ENCODE measurements at places on chromosomes 1 and 21.
A peak's percentile ranks its signal among the peaks of the same experiment; 100 is the strongest.

GRCh38 chr1:86303041-86303690, 93.0 kb downstream of the ODF2L start:
- DNase-seq: no peak

DNA sequence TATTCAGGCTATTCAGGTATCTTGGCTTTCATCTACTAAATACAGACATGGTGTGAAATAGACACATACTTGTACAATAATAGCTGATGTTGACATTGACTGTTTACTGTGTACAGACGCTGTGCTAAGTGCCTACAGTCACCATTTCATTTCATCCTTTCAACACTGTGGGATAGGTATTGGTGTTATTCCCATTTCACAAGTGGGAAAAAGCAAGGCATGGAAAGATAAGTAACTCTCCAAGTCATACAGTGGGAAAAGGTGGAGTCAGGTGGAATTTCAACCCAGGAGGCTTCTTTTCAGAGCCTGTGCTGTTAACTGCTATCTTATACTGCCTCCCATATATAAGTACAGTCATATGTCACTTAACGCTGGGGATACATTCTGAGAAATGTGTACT, 49.6 kb upstream of the ATP1A1 start:
- no peak for DNase-seq

- no peak for DNase-seq
Measured at GRCh38 chr1:3689138-3689750, 36.9 kb downstream of the TP73 start.

DNA sequence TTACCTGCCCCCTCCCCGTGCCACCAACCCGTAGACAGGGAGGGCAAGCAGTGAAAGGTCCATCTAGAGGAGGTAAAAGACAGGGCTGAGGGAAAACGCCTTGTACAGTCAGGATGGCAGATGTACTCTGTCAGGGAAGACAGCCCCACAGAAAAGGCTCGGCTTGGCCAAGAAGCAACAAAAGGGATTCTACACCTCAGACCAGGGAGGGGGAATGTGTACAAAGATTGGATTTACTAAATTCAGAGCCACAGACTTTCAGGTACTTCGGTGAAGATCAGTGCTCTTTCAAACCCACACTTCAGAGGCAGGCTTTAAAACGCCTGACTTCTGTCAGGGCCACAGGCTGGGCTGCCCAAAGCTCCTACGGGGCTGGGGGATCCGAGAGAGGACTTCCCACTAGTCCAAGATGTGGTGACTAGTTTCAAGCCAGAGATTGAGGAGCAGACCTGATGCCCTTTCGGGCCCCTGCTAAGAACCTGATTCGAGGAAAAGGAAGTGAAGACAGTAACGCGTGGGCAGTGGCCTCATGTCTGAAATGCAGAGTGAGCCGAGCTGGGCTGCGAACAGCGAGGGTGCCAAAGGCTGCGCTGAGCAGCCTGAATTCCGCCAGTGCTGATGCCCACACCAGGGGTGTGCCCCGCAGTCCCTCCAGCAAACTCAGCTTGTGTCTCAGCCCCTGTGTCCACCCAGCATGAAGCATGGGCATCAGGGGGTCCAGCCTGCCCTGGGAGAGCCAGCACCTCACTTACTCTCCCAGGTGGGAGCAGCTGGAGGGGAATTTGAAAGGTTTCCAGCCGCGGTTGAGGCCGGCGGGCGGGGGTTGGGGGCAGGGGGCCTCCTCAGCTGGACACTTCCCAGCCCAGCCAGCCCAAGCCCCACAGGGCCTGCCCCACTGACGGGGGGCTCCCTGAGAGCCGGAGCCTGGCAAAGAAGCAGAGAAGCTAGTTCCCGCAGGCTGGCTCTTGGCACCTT, 36.2 kb downstream of the KIAA1614 start:
- DNase-seq: no peak

DNA sequence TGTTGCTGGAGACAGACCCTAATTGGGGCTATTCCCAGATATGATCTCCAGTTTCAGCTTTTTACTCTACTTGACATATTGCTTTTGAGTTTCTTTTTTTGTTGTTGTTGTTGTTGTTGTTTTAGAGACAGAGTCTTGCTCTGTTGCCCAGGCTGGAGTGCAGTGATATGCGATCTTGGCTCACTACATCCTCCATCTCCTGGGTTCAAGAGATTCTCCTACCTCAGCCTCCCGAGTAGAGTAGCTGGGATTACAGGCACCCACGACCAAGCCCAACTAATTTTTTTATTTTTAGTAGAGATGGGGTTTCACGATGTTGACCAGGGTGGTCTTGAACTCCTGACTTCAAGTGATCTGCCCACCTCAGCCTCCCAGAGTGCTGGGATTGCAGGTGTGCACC, 1.3 kb upstream of the SRP9 start:
- DNase-seq: no peak

DNA sequence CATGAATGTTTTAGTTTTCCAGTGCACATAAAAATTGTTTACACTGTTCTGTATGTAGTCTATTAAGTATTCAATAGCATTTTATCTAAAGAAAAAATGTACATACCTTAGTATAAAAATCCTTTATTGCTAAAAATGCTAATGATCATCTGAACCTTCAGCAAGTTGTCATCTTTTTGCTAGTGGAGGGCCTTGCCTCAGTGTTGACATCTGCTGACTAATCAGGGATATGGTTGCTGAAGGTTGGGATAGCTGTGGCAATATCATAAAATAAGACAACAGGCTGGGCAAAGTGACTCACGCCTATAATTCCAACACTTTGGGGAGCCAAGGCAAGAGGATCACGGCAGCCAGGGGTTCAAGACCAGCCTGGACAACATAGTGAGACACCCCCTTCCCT, 9.0 kb downstream of the DYNLT5 start:
- no peak for DNase-seq

DNA sequence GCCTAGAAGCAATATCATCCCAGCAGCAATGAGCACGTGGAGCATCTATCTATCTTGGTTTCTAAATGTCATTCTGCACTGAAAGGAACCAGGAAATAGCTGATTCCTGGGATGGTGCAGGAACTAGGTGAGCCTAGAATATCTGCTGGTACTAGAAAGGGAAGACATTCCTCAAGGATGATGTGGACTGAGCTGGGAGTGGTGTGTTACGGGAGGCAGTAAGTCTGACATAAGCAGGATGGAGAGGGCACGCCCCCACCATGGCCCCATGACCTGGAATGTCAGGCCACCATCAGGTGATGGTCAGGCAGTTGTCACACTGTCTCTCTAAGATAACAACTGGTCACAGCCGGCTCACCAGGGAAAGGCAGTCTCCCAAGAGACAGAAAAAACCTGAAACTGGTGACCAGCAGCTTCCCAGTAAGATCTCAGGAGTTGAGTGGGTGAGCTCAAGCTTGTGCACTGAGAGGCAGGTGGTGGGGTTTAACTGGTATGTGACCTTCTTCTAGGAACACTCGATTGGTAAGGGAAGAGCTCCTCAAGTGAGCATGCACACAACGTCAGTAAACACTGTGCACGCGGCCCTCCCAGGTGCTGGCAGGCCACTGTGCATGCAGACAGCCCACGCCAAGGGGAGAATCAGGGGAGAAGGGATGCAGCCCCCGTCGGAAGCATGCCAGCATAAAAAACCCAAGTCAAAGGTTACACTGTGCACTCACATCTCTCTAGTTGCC, 148.7 kb downstream of the ADSS2 start:
- no peak for DNase-seq

DNA sequence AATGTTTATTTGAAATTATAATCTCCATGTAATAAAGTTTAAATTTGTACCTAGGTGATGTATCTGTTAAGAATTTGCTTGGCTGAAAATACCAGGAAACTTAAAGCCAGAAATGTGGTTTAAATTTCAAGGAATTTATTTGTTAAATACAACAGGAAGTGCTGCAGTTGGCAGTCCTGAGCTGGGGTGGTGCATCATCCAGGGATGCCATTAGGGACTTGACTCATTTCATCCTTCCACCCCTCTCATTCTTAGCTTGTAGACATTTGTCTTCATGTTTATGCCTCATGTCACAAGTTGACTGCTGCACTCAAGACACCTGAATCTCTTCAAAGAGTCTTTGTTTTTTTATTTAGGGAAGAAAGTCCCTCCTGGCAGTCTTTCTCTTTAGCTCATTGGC, 175.9 kb downstream of the LHX8 start:
- DNase-seq: peak; percentile 23

DNA sequence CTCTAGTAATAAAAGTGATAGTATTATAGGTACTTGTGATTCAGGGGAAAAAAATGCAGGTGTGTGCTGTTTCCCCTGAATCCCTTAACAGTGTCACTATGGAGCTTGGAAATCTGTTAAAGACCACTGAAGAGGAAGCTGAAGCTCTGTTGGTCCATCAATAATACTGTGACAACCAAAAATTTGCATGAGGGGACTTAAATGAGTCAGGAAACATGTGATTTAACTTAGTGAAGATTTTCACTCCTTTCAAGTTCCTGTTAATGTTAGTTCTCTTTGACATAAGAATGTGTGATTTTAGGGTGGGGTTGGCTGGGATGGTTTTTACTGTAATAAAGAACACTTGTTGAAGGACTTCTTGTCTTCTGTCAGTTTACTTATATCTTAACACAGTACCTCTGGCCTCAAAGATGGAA, 32.0 kb downstream of the VANGL2 start:
- no peak for DNase-seq

DNA sequence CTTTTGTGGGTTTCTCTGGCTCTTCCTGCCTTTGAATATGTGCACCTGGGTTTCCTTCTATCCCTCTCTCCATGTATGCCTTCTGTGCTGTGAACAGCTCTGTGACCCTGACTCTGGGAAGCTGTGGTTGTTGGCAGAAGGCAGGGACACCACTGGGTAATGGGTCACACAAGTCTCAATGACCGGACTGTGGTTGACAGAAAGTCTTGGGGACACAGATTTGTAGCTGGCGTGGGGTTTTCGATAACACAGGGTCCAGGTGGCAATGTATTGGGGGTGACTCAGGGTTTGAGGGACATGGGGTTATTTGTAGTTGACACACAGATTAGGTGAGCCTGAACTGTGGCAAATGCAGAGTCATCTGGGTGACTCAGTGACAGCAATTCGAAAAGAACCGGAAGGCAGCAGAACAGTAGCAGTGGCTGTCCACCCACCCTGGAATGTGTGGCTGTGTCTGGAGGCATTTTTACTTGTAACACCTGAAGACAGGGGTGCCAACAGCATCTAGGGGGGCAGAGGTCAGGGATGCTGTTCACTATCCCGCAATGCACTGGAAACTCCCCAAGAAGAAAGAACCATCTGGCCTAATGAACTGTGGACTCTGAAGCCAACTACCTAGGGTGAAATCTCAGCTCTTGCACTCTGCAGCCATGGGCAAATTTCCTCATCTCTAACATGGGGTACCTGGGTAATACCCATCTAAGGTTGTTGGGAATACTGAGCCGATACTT, 13.0 kb upstream of the SLC6A9 start:
- DNase-seq: no peak

GRCh38 chr1:65527707-65528503, 107.4 kb downstream of the LEPR start:
- no peak for DNase-seq

- peak; percentile 39 for DNase-seq
Measured at GRCh38 chr1:203202431-203203245, 16.1 kb upstream of the CHI3L1 start.

DNA sequence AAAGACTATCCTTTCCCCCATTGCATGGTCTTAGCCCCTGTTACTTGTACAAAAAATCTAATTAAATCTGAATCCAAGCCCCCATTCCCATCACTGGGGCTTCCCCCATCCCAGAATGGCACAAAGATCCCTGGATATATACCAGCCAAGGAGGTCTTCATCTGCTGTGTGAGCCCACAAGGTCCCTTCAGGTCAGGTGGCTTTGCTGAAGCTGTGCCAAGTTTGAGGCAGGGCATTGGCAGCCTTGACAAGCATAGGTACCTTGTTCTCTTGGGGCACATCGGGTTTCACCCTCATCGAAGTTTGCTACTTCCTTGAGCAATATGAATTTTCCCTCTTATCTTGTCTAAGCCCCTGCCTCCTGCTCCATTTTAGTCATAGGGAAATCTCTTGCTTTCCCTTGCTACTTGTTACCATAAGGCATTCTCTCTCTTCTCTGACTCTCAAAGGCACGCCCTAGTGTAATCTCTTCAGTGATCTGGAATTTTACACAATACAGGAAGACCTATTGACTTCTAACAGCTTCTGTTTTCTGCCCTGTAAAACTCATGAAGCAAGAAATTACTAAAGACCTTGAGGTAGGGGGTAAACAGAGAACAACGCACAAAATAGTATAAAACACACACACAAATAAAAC, 71.4 kb upstream of the COG2 start:
- DNase-seq: no peak

DNA sequence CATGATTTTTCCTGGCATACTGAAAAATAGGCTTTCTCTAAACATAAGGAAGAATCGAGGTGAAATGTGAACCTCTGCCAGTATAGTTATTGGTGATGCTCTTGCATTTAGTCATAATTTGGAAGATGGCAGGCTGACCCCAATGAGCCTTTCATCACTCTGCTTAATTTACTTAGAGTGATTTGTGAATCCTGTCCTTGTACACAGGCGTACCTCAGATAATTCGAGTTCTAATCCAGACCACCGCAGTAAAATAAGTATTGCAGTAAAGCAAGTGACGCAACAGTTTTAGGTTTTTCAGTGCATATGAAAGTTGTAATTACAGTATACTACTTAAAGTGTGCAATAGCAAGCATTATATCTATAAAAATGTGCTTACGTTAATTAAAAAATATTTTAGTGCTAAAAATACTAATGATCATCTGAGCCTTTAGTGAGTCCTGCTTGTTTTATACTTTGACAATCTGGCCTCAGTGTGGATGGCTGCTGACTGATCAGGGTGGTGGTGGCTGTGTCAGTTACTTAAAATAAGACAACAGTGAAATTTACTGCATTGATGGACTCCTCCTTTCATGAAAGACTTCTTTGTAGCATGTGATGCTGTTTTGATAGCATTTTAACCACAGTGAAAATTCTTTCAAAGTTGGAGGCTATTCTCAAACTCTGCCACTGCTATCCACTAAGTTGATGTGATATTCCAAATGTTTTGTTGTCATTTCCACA, 1.7 kb downstream of the PKNOX1 start:
- DNase-seq: no peak

DNA sequence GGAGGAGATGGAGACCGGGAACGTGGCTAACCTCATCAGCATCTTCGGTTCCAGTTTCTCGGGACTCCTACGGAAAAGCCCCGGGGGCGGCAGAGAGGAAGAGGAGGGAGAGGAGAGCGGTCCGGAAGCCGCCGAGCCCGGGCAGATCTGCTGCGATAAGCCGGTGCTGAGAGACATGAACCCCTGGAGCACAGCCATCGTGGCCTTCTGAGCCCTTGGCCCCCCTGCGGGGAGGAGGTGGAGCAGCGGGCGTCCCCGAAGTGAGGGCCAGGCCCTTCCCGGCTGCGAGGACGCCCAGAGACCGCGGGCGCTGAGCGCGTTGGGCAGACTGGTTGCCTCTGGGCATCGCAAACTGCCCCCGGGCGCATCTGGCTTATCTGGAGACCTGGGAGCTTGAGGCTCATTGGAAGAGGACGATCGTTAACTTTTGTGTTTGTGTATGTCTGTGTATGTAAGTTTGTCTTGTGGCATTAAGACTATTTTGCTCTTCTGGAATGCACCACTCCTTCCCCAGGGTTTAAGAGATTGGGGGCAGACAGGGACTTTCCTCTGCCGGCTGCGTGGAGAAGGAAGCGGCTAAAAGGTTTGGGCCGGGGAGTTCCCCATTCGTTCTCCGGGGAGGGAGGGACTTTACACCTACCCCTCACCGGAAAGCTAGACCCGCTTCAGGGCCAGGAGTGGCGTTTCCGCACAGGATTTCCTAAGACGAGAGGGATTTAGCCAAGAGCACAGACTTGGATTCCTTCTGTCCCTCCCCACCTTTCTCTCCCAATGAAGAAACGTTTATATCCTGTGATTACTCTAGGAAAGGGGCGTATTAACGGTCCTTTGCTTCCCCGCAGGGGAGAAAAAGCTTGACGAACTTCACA, 1.4 kb downstream of the IER5 start:
- DNase-seq: peak; percentile 67

GRCh38 chr1:15283526-15283925, 36.5 kb downstream of the FHAD1 start:
- DNase-seq: no peak
